ENCODE measurements at places on chromosomes 12 and 14. TPM values are rescaled to one million over a fixed set of nuclear protein-coding genes. Genes with fewer than 3 reads are reported as not detected.

The CELA1 gene
- not detected for total RNA-seq

DNA sequence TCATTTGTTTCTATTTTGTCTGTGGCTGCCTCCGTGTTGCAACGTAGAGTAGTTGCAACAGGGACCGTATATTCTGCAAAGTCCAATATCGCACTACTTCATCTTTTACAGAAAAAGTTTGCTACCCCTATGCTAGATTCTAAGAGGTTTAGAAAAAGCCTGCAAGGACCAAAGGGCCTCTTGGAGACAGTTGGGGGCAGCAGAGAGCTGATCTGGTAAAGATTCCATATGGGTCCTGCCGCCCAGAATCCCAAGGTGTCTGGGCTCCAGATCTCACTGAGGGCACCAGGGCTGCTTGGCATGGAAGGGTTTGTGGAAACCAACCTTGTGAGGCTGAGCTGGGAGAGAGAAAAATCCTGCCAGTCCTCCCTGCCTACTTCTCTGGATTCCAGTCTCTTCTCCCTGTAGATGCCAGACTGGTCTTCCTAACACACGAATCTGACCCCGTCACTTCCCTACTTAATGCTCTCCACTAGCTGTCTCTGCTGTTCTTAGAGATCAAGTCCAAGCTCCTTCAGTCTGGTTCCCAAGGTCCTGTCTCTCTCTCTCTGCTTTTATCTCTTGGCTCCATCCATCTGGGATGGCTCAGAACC lies 74.6 kb downstream of the GLRX5 start:
- H3K27ac ChIP-seq, result no peak overlapping the region
- no peaks in the 10 kb centered on the region for H3K4me1 ChIP-seq
- no peaks in the 10 kb centered on the region for H3K36me3 ChIP-seq
- H3K4me3 ChIP-seq, result no peak overlapping the region
- DNase-seq, result peak; percentile 12
- H3K27me3 ChIP-seq, result peaks cover 6% of the 10 kb centered on the region

The GPR135 gene
- 5.9 TPM for total RNA-seq

DNA sequence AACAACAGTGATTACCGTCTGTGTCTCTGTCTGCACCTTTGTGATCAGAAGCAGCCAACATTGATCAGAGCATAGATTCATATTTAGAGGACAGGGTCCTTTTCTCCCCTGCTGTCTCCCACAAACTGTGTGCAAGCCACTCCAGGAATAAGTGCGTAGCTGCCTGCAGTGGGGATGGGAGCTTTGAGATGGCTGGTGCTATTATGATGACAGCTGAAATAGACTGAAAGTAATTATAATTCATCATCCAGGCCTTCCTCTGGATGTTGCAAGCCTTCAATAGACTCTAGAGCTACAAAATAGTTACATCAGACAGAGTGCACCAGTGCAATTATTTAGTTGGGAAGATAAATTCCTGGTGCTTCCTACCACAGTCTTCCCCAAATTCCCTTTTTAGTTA lies 68.1 kb downstream of the BORCS5 start:
- peak overlapping the region; percentile 68 for H3K27ac ChIP-seq
- no peaks in the 10 kb centered on the region for H3K36me3 ChIP-seq
- peaks cover 6% of the 10 kb centered on the region for H3K4me1 ChIP-seq
- H3K4me3 ChIP-seq, result no peak overlapping the region
- H3K27me3 ChIP-seq, result no peaks in the 10 kb centered on the region

GRCh38 chr12:66045506-66045905 lies 85.0 kb downstream of the LLPH start:
- no peaks in the 10 kb centered on the region for H3K36me3 ChIP-seq
- no peak for DNase-seq
- no peak overlapping the region for H3K4me3 ChIP-seq
- no peaks in the 10 kb centered on the region for H3K27me3 ChIP-seq
- H3K4me1 ChIP-seq, result no peaks in the 10 kb centered on the region
- H3K27ac ChIP-seq, result no peak overlapping the region

The RTN1 gene
- 9.0 TPM for total RNA-seq

DNA sequence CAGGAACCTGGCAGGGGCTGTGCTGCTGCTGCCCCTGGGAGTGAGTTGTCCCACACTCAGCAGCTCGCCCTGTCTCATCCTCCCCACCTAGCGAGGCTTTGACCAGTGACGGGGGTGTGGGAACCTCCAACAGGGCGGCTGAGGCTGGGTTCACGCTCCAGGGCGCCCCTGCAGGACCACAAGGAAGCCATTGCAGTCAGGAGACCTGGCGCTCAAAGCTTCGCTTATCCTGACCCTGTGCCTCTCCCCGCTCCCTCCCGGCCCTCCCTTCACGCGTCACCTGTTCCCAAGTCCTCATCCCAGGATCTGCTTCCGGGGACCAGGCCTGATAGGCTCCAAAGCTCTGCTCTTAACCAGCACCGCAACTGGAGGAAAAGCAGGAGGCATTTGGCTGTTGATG lies 272.0 kb upstream of the SFSWAP start:
- no peak for DNase-seq
- no peak overlapping the region for H3K4me3 ChIP-seq
- H3K27ac ChIP-seq, result no peak overlapping the region
- H3K36me3 ChIP-seq, result no peaks in the 10 kb centered on the region
- H3K27me3 ChIP-seq, result peaks cover 24% of the 10 kb centered on the region
- no peaks in the 10 kb centered on the region for H3K4me1 ChIP-seq

GRCh38 chr14:60925286-60925685 lies 55.6 kb downstream of the TRMT5 start:
- peaks cover 2% of the 10 kb centered on the region for H3K36me3 ChIP-seq
- no peak overlapping the region for H3K4me3 ChIP-seq
- H3K27me3 ChIP-seq, result no peaks in the 10 kb centered on the region
- no peak for DNase-seq
- no peak overlapping the region for H3K27ac ChIP-seq

The STON2 gene
- total RNA-seq, result 27.6 TPM

DNA sequence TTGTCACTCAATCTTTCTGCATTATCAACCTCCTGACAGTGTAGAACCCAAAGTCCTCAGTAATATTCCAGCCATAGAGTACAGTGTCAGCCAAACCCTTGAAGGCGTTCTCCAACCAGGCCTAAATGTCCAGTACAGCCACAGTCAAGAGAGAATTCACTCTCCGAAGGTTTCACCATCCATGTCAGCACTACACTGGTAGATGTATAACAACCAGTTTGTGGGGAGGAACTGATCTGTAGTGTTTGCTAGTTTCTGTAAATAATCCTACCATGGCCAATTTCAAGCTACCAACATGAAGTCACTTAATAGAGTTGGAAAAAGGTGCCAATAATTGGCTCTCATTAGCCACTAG lies 456 bp upstream of the MDP1 start:
- no peak for DNase-seq
- H3K4me3 ChIP-seq, result no peak overlapping the region
- H3K27ac ChIP-seq, result no peak overlapping the region

- no peak for DNase-seq
- no peaks in the 10 kb centered on the region for H3K36me3 ChIP-seq
- H3K4me3 ChIP-seq, result no peak overlapping the region
These were observed 317.1 kb downstream of the BCAT1 start for GRCh38 chr12:24631676-24632426.

GRCh38 chr12:80712866-80713265 lies 3.8 kb upstream of the MYF5 start:
- H3K36me3 ChIP-seq, result no peaks in the 10 kb centered on the region
- peaks cover 76% of the 10 kb centered on the region for H3K27me3 ChIP-seq
- no peak for DNase-seq
- H3K4me1 ChIP-seq, result no peaks in the 10 kb centered on the region
- no peak overlapping the region for H3K4me3 ChIP-seq

The CIROP gene
- not detected for total RNA-seq

The SLC7A7 gene
- 65.2 TPM for total RNA-seq

The TMEM19 gene
- total RNA-seq, result 13.1 TPM
